ENCODE measurements at places on chromosomes 6 and 20.

DNA sequence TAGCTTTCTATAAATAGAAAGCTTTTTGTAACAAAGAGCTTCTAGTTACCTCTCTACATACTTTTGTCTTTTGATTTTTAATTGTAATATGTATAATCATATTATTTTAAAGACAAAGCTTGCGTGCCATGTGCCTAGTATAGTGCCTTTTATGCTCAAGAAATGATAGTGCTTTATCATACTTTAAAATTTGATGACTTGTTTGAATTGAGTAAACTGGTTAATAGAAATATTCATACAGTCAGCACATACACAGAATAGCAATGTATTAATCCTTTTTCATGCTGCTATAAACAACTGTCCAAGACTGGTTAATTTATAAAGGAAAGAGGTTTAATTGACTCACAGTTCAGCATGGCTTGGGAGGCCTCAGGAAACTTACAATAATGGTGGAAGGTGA, 313.0 kb downstream of the FRK start:
- no peaks in the 10 kb centered on the region for H3K27me3 ChIP-seq
- H3K4me1 ChIP-seq = no peaks in the 10 kb centered on the region

GRCh38 chr6:148432462-148433195, 90.0 kb downstream of the SASH1 start:
- H3K27ac ChIP-seq = peak overlapping the region; percentile 9
- no peak for DNase-seq
- H3K36me3 ChIP-seq = peaks cover 25% of the 10 kb centered on the region

DNA sequence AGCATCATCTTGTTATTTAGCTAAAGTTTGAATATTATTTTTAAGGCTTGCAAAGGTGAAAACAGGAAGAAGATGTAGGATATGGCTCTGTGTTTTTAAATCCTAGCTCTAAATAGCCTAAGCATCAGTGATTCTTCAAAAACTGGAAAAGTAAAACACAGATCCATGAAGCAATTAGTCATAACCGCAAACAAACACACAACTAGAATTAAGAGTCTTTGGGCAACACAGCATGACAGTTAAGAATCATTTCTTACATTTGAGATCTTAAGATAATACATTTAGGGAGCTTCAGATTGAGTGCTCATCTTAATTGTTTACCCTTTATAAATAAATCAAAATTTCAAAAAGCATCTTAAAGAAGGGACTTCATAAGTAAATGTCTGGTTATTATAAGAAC, 115.8 kb upstream of the MAP7 start:
- H3K27me3 ChIP-seq = peaks cover 4% of the 10 kb centered on the region
- H3K27ac ChIP-seq = no peak overlapping the region
- H3K4me1 ChIP-seq = no peaks in the 10 kb centered on the region
- no peak for DNase-seq

DNA sequence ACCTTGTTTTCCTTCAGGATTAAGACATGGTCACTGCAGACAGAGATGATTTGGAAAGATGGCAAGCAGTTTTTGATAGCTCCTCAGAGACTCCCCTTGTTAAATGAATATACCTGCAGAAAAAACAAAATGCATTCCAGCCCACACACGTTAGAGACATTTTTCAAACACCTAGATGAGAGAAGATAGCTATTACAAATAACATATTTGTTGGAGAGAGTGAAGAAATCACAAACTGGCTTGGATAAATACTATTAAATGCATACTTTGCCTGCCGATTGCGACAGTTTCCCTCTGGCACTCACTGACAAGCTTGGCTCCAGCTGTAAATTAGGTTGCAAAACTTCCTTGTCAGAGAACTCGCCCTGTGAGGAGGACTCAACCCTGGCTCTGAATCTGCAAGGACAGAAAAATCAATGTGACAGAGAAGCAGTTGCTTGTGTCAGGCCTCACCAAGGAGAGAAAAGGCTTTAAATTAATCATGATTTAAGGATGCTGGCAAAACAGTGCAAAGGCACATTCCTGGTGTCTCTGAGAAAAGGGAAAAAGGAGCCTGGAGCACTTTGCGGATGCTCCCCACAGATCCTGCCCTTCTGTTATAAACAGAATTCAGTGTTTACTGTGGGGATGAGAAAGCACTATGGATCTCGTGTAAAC, 423.7 kb upstream of the MARCKS start:
- H3K27me3 ChIP-seq = no peaks in the 10 kb centered on the region
- DNase-seq = no peak
- H3K4me3 ChIP-seq = no peak overlapping the region
- H3K27ac ChIP-seq = no peak overlapping the region
- H3K4me1 ChIP-seq = no peaks in the 10 kb centered on the region

DNA sequence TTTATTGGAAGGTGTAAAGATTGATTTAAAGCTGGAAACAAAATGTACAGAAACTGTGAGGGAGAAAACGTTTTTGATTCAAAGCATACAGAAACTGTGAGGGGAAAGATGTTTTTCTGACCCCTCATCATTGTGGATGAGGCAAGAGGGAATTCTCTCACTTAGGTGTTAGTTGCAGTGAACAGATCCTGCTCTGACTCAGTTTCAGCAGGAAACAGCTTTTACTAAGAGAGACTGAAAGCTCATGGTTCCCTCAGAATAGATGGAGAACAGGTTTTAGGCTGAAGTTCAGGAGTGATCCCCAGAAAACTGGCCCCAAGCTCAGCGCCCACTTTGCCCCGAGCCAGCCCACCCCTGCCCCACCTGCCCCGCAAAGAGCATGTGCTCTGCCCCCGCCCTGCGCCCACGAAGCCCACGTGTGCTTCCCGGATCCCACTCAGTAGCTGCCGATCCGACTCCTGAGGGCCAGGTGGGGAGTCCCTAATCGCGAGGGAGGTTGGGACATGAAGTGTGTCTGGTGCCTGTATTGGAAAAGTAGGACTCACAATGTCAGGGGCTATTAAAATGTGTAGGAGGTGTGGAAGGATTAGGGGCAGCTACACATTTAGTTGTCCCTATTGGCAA, 41.2 kb downstream of the DUSP22 start:
- H3K36me3 ChIP-seq = peaks cover 7% of the 10 kb centered on the region
- H3K27me3 ChIP-seq = no peaks in the 10 kb centered on the region
- no peak overlapping the region for H3K4me3 ChIP-seq
- H3K4me1 ChIP-seq = no peaks in the 10 kb centered on the region
- no peak overlapping the region for H3K27ac ChIP-seq

DNA sequence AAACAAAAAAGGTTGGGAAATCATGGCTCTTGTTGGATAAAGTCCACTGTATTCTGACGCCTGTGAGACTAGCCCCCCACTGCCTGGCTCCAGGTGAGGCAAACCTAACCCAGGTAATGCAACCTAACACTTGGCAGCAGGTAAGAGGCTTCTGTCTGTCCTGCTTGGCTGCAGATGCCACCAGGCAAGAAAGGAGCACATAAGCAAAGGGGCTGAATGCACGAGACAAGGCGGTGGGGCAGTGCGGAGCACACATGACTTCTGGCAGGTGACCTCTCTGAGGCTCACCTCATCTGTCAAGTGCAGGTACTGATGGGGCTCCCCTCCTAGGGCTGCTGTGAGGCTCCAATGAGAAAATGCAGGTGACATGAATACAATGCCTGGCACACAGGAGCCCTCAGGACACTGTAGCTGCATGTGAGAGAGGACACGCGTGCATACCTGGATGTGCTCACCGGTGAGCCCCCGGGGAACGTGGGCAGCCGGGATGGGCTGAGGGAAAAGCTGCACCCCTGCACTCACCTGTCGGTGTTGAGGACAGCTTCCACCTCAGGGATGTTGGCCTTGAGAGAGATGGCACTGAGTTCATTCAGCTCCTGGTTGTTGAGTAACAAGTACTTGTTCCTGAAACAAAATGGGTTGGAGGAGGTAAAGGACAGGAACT, 54.1 kb downstream of the MYH7B start:
- H3K4me1 ChIP-seq = peaks cover 3% of the 10 kb centered on the region
- peaks cover 4% of the 10 kb centered on the region for H3K27me3 ChIP-seq
- peak overlapping the region; percentile 11 for H3K4me3 ChIP-seq

DNA sequence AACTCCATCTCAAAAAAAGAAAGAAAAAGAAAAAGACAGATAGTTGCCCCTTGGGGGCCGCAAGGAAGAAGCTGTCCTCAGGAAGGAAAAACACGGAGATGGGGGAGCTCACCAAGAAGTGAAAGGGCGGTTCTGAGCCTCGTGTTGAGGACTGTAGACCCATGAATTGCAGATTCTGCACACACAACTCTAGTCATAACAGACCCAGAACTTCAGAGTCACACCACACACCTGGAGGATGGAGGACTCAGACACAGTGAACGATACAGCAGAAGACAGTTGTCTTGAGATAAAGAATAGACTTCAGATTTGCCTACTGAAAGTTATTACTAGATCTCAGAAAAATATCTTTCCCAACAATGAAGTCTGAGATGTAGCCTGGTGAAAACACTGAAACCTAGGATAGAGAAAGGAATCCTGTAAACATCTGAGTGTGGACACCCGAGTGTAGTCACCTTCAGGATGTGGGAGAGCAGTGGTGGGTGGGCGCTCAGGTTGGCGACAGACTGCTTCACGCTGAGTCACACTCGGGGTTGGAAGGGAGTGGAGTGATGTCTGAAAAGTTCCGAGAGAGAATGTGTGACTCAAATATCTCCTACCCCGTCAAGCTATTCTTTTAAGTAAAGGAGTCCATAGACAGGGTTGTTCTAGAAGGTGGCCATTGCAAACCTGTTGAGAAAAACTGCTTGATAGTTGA, 88.1 kb downstream of the MAP3K4 start:
- no peak for DNase-seq
- no peaks in the 10 kb centered on the region for H3K36me3 ChIP-seq
- H3K27ac ChIP-seq = no peak overlapping the region
- no peak overlapping the region for H3K4me3 ChIP-seq
- H3K4me1 ChIP-seq = peaks cover 4% of the 10 kb centered on the region

- peaks cover 16% of the 10 kb centered on the region for H3K27me3 ChIP-seq
- H3K4me1 ChIP-seq = peaks cover 37% of the 10 kb centered on the region
- H3K36me3 ChIP-seq = peaks cover 3% of the 10 kb centered on the region
- H3K27ac ChIP-seq = no peak overlapping the region
- DNase-seq = peak; percentile 25
Measured at GRCh38 chr6:68638230-68638900, 3.3 kb downstream of the ADGRB3 start.

GRCh38 chr6:5142915-5143314, 57.8 kb downstream of the PPP1R3G start:
- no peak overlapping the region for H3K27ac ChIP-seq
- peaks cover 1% of the 10 kb centered on the region for H3K27me3 ChIP-seq
- H3K4me1 ChIP-seq = peaks cover 10% of the 10 kb centered on the region
- DNase-seq = no peak
- H3K4me3 ChIP-seq = no peak overlapping the region

DNA sequence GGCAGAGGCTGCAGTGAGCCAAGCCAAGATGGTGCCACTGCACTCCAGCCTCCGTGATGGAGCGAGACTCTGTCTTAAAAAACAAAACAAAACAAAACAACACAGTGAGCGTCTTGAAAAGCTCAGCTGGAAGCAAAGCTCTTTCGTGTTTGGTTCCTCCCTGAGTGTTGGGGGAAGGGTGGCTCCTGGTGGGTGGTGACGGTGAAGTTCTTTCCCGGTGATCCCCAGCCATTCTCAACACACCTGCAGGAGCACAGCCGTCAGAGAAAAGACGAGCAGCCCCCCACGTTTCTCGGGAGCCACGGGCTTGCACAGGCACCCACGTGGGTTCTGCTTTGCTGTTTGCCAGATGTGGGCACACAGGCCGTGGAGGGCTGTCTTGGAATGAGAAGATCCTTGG, 3.2 kb downstream of the BHLHE23 start:
- no peak overlapping the region for H3K4me3 ChIP-seq
- no peak overlapping the region for H3K27ac ChIP-seq
- peaks cover 10% of the 10 kb centered on the region for H3K27me3 ChIP-seq
- no peaks in the 10 kb centered on the region for H3K4me1 ChIP-seq

GRCh38 chr6:131997429-131998153, 46.4 kb upstream of the CCN2 start:
- H3K27ac ChIP-seq = no peak overlapping the region
- no peak overlapping the region for H3K4me3 ChIP-seq
- H3K27me3 ChIP-seq = peaks cover 2% of the 10 kb centered on the region
- DNase-seq = no peak
- H3K36me3 ChIP-seq = no peaks in the 10 kb centered on the region

- H3K27me3 ChIP-seq = peaks cover 9% of the 10 kb centered on the region
- H3K4me1 ChIP-seq = peaks cover 8% of the 10 kb centered on the region
- peak overlapping the region; percentile 5 for H3K4me3 ChIP-seq
- no peak for DNase-seq
- no peaks in the 10 kb centered on the region for H3K36me3 ChIP-seq
- peak overlapping the region; percentile 6 for H3K27ac ChIP-seq
Measured at GRCh38 chr6:4402477-4402976, 267.2 kb upstream of the ECI2 start.

- H3K4me1 ChIP-seq = peaks cover 19% of the 10 kb centered on the region
- peaks cover 2% of the 10 kb centered on the region for H3K27me3 ChIP-seq
- no peaks in the 10 kb centered on the region for H3K36me3 ChIP-seq
- H3K27ac ChIP-seq = peak overlapping the region; percentile 95
Measured at GRCh38 chr6:9405369-9405768, 970.0 kb upstream of the SLC35B3 start.

DNA sequence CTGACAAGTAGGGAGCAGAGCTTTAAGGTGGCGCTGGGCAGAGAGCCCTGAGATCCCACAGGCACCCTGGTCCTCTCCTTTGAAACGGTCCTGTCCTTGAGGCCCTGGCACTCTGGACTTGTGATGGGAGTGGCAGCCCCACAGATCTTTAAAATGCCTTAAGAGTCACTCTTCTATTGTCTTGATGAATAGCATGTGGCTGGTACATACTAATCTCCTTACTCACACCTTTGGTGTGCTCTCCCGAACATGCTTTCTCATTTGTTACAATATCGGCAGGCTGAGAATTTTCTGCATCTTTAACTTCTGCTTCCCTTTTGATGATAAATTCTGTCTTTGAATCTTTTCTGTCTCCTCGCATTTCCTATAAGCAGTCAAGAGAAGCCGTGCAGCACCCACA, 333.8 kb downstream of the TFAP2A start:
- H3K4me1 ChIP-seq = peaks cover 11% of the 10 kb centered on the region
- no peak overlapping the region for H3K4me3 ChIP-seq
- H3K36me3 ChIP-seq = no peaks in the 10 kb centered on the region
- H3K27ac ChIP-seq = no peak overlapping the region

GRCh38 chr6:168838037-168838399, 397.0 kb downstream of the SMOC2 start:
- H3K4me3 ChIP-seq = no peak overlapping the region
- H3K27me3 ChIP-seq = peaks cover 19% of the 10 kb centered on the region
- DNase-seq = no peak
- H3K27ac ChIP-seq = no peak overlapping the region

GRCh38 chr6:125804264-125804663, 13.5 kb downstream of the NCOA7 start:
- H3K4me1 ChIP-seq = peaks cover 6% of the 10 kb centered on the region
- no peaks in the 10 kb centered on the region for H3K27me3 ChIP-seq
- DNase-seq = no peak
- no peak overlapping the region for H3K27ac ChIP-seq
- H3K36me3 ChIP-seq = no peaks in the 10 kb centered on the region

- H3K36me3 ChIP-seq = peaks cover 21% of the 10 kb centered on the region
- H3K27me3 ChIP-seq = peaks cover 2% of the 10 kb centered on the region
- H3K4me3 ChIP-seq = no peak overlapping the region
- H3K4me1 ChIP-seq = peaks cover 20% of the 10 kb centered on the region
- no peak overlapping the region for H3K27ac ChIP-seq
Measured at GRCh38 chr20:32702706-32703425, 29.1 kb upstream of the C20orf203 start.

All from endothelial cell (in vitro differentiated cells).